ENCODE measurements at places on chromosomes 4 and X.
A peak's percentile ranks its signal among the peaks of the same experiment; 100 is the strongest.

DNA sequence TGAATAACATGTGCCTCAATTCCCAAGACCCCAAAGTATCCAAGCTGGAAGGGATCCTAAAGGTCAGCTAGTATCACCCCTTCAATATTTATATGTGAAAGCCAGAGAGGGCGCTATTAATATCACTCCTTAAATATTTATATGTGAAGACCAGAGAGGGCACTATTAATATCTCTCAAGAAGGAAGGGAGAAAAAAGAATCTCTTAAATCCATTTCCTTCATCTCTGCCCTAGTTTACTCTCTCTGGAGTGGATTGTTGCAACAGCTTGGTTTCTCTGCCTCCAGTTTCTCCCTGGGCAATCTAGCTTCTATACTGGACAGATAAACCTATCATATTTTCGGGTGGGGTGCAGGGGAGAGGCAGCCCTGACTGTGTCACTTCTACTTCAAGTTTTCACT lies 31.6 kb upstream of the MSN start:
- no peak for DNase-seq

- DNase-seq, result no peak
Measured at GRCh38 chr4:111991163-111991562, 154.1 kb upstream of the FAM241A start.

DNA sequence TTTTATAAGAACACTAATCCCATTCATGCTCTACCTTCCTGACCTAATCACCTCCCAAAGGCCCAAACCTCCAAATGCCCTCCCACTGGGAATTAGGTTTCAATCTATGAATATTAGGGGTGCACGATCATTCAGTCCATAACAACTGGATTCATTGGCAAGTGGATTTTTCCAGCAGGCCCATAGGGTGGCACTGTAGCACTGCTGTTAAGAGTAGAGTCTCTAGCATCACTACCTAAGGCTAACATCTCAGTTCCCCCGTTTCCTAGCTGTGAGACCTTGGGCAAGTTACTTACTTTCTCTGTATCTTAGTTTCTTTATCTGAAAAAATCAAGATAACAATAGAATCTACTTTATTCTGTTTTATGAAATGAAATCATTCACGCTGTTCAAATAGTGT lies 315.8 kb downstream of the STIM2 start:
- peak; percentile 0 for DNase-seq

- DNase-seq, result no peak
Measured at GRCh38 chr4:184479516-184479950, 5.2 kb upstream of the IRF2 start.

- peak; percentile 80 for DNase-seq
Measured at GRCh38 chr4:145936997-145937901, 1.4 kb downstream of the ZNF827 start.

- DNase-seq, result no peak
Measured at GRCh38 chr4:145341381-145341780, 140.3 kb upstream of the SMAD1 start.

GRCh38 chrX:52574416-52575275 lies 57.8 kb upstream of the XAGE1B start:
- DNase-seq, result peak; percentile 0

DNA sequence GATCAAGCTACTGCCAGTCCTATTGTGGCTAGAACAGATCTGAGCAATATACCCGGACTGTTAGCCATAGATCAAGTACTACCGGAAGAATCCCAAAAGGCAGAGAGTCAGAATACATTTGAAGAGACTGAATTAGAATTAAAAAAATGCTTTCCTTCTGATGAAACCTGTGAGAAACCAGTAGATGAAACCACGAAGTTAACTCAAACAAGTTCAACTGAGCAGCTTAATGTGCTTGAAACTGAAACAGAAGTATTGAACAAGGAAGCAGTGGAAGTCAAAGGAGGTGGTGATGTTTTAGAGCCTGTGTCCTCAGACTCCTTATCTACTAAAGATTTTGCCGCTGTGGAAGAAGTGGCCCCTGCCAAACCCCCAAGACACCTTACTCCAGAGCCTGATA lies 46.8 kb downstream of the WDR44 start:
- no peak for DNase-seq

DNA sequence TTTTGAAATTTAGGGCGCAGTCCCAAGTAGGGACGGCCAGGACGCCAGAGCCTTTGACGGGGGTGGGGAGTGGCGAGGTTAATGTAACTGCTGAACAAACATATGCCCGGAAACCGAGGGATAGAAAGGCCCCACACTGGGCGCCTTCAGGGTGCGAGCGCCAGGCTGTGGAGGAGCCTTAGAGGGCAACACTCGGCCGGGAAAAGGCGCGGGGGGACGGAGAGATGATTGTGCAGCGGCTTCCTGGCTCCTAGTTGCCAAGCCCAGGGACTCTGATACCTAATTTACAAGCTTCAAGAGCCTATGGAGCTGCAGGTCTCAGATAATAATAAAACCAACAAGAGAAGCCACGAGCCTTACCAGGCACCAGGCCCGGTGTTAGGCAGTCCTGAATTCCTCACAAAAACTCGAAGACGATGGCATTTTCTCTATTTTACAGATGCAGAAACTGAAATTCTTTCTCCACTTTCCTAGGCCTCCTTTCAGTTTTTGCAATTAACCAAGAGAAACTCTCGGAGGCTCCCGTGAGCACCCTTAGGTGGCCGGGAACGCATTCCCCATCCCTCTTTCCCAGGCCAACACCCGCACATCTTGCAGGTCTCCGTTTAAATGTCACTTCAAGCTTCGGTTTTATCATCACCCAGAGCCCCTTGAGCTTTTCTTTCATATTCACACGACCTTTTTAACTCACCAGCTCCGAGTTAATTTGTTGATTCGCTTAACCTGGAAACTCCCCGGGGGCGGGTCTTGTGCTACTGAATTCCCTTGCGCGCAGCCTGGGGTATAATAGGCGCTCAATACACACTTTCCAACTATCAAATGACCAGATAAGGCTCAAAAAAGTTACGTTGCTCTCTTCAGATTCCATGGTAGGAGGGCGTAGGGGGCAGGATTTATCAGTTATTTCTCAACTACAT lies 6.4 kb upstream of the GSX2 start:
- no peak for DNase-seq

DNA sequence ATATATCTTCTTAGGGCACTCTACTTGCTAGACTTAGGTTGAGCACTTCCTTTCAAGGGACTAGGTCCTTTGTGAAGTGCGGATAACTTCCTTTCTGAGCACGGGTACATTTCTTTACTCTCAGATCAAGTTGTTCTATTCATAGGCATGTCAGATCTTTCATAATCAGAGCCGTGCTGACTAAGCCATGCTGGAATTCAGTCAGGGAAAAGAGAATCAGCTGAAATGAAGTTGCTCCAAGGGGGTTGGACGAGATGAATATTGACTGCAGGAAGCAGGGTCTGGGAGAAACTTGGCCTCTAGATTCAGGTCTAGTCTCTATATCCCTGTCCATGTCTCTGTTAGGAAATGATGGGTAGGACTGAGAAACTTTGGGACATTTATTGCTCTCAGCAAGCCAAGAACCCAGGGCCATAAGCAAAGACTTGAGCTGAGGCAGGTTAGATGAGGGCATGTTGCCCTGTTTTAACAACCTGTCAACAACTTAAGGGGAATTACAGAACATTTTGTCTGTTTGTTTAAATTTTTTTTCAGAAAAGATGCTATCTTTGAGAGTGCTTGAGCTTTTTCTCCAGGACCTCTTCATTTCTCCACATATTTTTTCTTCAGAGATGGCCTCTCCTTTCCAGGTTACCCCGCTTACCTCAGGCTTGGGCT lies 28.3 kb downstream of the AREG start:
- DNase-seq, result peak; percentile 3

GRCh38 chr4:109548655-109549054 lies 11.4 kb upstream of the MCUB start:
- no peak for DNase-seq

DNA sequence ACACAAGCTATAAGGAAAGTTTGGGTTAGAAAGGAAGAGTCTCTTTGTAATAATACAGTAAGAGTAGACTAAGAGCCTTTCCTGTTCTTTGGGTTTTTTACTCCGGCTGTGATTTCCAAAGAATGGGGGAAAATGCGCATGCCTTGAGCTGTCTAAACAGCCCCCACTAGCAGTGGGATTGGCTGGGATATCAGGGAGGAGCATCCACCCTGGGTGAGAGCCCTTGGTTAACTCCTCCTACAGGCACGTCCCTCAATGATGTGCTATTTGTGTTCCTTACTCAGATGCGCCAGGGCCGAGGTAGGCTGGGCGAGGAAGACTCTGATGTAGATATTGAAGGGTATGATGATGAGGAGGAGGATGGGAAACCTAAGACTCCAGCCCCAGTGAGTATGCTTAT lies 74.0 kb upstream of the OGT start:
- DNase-seq, result no peak

- no peak for DNase-seq
Measured at GRCh38 chr4:148800336-148800885, 358.2 kb upstream of the NR3C2 start.

DNA sequence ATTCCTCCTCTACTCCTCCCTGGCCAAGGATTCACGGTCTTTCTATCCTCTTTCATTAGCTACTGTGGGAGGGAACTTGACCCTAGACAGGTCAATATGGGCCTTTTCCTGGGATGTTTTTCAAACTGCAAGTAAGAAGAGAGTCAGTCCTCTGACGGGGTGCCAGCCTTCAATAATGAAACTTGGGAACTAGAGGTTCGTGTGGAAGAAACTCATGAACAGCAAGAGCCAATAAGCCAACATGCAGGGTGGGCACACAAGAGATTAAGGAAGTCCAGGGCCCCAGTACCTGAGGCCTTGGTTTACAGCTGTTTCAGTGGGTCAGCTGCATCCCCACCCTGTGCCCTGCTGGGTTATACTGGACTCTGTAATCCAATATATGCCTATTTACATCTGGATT lies 49.3 kb downstream of the LIMCH1 start:
- no peak for DNase-seq

DNA sequence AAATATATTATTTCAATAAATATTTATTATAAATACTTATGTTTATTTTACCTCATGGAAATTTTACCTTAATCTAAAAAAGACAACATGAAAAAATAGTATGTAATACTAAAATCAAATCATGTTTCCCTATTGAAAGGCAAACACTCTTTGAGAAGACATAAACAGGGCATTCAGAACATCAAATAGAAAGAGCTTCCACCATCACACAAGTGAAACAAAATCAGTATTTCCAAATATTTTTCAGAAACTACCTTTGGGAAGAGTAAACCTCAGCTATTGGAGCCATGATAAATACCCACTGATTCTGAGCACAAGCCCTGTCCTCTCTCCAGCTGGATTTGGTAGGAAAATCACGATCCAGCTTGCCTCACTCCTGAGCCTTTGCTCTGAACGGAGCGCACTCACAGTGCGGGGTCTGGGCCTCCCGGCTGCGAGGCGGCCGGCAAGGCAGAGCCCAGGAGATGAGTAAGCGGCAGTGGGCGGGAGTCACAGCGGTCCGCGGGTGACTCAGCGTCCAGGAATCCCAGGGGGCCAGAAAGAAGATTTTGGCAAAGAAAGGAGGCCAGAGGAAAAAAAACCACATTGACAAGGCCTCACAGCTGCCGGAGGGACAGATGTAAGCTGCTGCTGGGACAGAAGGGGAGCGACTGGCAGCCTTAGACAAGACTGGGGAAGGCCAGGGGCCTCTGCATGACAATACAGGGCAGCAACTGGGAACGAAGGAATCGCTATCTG lies 14.7 kb upstream of the ANXA5 start:
- DNase-seq, result no peak

- no peak for DNase-seq
Measured at GRCh38 chr4:6395466-6396228, 76.8 kb downstream of the PPP2R2C start.
